ENCODE measurements at places on chromosomes 2 and 18.

DNA sequence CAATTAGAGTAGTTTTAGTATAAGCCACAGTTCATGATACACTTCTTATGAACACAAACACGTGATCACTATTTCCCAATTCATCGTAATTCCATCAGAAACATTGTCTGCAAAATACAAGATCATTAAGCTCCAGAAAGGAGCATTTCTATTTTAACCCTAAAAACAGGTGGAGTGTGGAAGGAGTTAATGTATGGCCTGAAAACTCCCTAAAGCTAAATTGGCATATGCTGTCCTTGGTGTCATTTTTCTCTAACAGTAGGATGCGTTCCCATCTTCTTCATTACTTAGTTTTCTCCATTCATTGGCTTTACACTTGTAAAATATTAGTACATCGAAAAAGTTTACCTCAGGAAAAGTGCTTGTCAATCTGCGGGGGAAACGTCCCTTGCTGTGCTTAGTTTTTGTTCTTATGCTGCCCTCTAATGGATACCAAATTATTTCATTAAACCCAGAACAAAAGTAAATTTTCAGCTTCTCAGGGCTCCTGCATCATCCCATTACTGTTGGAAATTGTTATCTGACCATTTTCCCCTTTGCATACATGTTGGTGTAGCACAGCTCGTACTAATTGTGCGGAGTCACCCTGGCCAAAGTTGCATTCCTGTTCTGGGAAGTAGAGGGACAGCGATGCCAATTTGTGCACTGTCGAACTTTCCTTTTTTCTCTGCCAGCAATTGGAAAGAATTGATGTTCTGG, 153.4 kb downstream of the GPD2 start:
- DNase-seq = peak; percentile 39

- no peak for DNase-seq
Observed at GRCh38 chr2:129619471-129619870, 360.0 kb upstream of the RAB6C start.

DNA sequence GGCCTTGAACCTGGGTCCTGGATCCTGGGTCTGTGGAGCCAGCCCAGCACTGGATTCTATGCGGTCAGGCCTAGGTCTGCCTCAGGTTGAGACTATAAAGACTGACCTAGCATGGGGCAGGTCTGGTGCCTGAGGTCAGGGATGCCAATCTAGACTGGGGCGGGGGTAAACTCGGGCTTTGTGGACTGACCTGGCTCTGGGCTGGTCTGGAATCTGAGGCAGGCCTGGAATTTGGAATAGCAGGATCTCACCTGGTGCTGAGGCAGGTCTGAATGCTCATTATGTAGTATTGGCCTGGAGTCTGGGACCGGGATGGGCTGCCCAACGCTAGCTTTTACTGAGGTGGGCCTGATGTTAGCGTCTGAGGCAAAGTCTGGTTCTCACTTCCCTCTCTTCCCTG, 256.0 kb downstream of the KIAA1328 start:
- no peak for DNase-seq

DNA sequence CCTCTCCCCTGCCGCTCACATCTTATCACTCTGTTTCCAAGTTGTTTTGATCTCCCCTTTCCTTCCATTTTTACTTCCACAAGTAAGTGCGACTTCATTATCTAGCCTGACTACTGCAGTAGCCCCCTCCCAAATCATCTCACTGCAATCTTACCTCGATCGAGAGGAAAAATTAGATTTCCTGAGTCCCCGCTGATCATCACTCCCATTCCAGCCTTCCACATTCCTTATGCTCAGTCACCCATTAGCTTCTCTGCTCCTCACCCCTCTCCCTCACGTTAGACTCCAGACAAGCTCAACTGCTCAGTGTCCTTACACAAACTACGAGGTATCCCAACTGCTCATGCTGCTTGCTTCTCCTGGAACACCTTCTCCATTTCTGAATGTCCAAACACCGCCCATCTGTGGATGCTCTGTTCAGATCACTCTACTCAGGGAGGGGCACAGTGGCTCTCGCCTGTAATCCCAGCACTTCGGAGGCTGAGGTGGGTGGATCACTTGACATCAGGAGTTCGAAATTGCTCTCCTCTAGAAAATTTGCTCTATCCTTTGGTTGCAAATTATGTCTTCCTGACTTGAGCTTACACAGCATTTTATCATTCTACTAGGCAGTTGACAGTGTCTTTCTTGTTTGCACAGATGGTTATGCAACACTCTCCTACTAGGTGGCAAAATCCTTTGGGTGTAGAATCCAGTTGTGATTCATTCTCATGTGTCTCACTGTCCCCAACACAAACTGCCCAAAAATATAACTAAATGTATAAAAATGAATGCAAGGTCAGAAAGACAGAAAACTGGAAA, 96.5 kb downstream of the INO80D start:
- no peak for DNase-seq

- DNase-seq = no peak
Observed at GRCh38 chr18:55272510-55273243, 313.4 kb upstream of the CCDC68 start.

GRCh38 chr2:226639550-226639949, 160.1 kb downstream of the IRS1 start:
- DNase-seq = no peak

DNA sequence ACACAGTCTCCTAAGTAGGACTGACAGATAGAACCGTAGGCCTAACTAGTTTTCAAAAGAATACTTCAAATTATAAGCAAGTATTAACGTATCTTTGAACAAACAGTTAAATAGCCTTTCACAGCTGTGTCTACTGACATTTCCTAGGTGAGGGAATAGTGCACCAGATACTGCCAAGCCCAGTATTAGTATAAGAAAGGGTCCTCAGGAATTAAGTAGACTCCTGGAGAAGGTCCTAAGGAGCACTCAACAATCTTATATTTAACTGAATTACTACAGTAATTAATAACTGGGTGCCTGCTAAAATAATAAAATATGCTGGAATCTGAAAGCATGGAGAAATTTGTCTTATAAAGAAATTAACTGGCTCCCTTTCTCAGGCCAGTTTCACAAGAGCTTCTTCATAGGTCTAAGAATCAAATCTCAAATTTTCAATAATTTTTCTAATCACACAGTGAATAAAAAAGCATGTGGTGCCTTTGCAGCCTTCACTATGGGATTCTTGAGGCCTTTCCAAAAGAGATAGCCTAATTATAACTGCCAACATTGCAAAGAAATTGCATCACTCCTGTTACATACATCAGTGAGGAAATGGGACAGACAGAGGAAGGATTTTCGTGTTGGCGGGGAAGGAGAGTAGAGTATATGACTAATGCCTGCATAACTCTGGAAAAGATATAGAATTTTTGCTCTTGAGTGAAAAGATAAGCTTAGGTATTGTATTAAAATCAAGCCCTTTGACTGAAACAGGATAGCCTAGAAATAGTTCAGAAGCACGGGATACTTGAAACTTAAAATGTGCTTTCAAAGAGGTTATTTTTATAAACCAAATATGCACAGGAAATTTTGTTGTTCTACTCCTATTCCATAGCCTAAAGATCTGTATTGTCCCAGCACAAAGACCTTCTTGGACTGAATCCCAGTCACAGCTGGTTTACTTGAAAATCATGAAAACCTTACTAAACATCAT, 228.6 kb upstream of the STK17B start:
- DNase-seq = no peak

DNA sequence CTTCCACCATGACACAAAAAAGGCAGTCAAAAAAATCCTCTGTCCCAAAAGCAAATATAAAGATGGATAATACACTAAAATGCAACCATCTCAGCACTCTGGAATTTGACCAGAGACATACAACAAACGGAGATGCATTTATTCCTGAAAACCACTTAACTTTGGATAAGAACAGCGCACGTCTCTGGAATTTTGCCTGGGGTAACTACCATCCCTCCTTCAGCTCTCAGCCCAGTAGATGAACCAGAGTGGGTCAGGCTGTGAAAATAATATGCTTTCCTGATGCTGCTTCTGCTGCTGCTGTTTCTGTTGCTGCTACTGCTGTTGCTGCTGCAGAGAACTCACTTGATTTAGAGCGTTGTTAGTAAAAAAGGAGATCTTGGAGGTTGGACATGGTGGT, 133.8 kb upstream of the ACVR2A start:
- no peak for DNase-seq

Data from activated CD4-positive, alpha-beta T cell treated with anti-CD3 and anti-CD28 coated beads, Interleukin-2, Interleukin-4, amounts not matched to agents 100 ng/mL and 50 ng/mL, durations not matched to agents 16 hours and 8 hours (primary cell).